ENCODE measurements at places on chromosomes 4 and X.

DNA sequence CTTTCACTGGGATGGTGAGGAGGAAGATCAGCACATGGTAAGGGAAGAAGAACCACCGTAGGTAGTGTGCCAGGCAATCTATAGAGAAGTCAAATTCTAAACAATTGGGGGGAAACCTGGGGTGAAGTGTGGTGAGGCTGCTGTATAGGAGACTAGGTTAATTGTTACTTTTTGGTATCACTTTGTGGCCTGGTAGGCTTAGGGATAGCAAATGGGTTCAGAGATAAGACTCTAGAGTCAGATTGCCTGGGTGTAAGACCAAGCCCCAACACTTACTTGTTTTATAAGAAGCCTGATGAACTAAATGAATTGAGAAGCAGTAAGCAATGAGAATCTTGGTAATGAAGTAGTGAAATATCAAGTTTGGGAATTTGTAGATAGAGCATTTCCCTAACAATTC, 8.7 kb downstream of the SMAD1 start:
- DNase-seq = no peak

GRCh38 chr4:172543249-172543648, 625.4 kb upstream of the GALNT7 start:
- no peak for DNase-seq

DNA sequence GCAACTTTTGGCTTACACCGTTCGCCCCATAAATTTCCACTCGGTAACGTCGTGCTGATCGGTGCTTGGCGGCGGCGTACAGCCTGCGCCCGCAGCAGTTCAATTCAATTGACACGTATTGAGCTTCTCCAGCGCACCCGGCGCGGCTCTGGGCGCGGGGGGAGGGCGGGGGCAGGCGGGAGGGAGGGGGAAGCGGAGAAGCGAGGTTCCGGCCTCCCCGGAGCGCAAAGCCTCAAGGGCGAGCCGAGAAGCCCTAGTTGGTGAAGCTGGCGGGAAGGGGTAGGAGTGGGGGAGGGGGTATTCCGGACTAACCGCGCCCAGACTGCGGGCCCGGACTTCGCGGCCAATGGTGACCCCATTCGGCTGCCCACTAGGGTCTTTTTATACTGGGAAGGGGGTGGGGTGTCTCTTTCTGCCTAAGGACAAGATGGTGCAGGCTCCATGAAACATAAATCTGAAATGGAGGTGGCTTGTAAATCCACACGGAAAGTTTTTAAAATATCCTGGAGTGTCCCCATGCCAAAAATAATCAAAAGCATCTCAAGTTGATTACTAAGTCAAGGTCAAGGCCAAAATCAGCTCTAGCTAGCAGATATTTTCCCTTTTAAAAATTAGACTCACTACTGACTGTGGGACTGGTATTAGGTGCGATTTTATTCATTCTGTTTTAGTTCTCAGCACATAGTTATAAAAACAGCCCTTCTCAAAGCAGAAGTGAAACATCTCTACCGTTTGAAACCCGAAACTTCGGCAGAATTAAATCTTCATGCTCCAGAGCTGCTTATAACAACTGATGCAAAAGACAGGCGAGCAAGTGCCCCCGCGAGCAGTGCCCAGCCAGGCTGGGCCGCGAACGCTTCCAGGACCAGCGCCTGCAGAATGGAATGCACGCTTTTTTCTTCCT, 1.5 kb upstream of the BCOR start:
- DNase-seq = peak; percentile 48

DNA sequence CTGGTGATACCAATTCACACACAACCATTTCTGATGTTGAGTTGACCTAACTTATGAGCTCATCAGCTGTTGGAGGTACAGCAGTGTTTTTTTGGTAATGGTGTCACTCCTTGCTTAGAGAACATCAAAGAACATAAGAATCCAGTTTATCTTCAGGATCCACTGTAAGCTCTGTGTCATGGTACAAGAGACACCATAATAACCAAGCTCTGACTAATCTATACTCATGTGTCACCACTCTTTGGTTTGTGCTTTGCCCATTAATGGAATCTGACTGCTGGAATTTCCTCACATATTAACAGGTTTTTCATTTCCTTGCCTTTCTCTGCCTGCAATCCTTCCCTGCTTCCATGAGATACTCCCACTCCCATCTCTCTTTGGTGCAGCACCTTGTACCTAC, 735.1 kb upstream of the LCORL start:
- DNase-seq = no peak

DNA sequence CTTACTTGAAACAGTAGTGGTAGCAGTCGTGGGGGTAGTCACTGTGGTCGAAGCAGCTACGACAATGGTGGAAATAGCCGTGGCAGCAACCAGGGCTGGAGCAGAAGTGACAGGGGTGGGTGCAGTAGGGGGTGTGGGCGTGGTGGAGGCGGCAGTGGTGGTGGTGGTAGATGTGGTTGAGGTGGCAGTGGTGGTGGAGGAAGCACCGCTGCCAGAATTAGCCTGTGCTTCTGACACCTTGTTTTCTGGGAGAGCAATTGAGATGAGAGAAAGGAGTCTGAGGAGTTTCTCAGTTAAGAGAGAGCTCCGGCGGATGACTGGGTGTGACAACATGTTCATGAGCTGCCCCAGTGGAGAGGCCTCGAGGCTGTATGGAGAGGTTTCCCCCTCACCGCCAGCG, 113.5 kb upstream of the HSD17B10 start:
- no peak for DNase-seq

DNA sequence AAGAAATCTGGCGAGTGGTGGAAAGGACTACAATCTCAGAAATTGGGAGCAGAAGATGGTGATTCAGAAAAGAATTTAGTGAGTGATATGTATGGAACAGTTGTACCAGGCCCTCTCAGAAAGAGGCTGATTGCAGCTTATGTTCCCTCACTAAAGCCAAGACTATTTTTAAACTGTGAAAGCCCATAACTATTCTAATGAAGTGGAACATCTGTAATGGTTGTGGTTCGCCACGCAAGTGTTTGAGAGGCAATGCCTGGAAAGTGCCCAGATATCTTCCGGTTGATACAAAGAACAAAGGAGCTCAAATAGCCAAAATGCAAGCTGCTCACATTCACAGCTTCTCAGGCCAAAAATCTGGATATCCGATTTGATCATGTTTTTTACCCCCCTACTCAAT, 1250.7 kb downstream of the RAPGEF2 start:
- DNase-seq = no peak

DNA sequence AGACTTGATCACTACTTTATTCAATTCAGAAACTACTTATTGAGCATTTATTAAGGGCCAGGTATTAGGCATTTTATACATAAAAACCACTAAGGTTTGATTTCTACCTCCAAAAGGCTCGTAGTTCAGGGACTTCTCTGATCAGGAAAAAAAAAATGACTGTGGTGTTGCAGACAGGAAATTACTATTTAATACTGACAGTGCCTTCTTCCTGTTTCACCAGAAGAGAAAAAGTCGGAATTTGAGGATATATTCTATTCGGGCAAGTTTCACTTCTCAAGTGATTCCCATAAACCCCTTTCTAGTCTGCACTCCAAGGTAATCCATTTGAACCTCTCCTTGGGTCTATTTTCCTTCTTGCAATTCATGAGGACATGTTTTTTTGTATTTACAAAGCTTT, 15.3 kb upstream of the TASL start:
- no peak for DNase-seq

DNA sequence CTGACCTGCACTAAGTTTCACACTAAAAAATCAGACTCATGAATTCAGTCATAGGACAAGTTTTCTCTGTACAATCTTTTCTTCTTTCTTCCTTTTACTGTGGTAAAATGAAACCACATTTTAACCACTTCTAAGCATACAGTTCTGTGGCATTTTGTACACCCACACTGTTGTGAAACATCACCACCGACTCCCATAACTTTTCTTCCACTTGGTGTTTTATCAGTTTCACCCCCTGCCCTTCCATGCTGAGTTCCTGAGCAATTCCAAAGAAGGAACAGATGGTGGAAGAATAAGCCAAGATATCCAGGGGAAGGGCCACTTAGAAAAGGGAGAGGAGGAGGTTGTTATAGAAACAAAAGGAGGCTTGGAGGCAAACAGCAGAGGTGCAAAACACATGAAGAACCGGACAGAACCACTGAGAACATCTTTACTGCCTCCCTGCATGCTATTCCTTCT, 22.6 kb downstream of the SLC25A4 start:
- DNase-seq = peak; percentile 8

Data from activated CD4-positive, alpha-beta T cell treated with anti-CD3 and anti-CD28 coated beads for 4 hours (primary cell).